ENCODE measurements at places on chromosomes 4 and X.

DNA sequence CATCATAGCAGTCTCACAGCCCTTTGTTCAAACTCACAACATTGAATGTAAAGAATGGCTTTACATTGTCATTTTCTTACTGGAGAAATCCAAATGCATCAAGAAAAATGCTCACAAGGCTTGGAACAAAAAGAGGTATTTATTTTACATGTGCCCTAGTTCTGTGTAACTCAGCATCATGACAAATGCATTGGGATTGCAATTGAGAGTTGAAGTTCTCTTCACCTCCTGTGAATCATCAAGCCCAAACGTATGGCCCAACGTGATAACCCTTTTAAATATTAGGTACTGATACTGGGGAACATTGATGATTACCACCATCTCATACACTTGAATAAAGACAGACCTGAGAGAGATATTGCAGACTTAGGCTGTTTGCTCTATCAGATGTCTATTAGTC is 61.6 kb downstream of the GASK1B start:
- DNase-seq, result no peak

GRCh38 chr4:132483-132882 is 8.2 kb downstream of the ZNF718 start:
- DNase-seq, result no peak

DNA sequence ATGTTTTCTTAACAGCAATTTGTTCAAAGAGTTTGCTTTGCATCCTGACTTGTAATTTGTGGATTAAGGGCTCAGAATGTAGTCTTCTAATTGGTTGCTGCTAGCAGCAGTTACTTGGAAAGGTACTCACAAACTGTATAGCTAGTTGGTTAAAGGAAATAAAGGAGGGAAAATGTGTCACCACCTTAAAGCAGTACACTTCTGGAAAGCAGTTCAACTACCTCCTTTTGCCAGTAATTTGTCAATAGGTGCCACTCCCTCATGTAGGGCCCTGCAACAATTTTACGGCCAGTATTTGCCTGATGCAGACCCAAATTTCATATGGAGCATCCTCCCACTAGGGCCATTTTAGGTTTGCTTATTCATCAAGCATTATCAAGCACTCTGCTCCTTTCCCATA is 20.8 kb downstream of the AMOT start:
- no peak for DNase-seq

GRCh38 chr4:15783676-15784075 is 5.5 kb downstream of the CD38 start:
- no peak for DNase-seq

- DNase-seq, result no peak
Measured at GRCh38 chrX:106042296-106042695, 3.8 kb upstream of the SERPINA7 start.

DNA sequence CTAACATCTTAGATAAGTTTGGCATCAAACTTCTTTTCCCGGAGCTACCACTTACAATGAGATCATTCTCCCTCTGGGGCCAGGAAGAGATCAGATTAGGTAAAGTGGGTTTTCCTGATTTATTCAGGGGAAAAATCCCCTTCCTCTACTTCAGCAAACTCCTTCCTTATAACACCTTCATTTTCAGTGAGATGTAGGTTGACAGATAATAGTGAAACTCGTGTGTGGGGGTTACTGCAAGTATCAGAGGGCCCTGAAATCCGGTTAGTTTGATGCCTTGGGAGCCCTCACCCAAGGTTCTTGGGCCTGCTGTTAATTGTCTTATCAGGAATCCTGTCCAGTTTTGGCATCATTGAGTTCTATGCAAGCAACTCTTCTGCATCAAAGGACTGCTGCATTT is 10.8 kb downstream of the FTHL17 start:
- DNase-seq, result no peak

DNA sequence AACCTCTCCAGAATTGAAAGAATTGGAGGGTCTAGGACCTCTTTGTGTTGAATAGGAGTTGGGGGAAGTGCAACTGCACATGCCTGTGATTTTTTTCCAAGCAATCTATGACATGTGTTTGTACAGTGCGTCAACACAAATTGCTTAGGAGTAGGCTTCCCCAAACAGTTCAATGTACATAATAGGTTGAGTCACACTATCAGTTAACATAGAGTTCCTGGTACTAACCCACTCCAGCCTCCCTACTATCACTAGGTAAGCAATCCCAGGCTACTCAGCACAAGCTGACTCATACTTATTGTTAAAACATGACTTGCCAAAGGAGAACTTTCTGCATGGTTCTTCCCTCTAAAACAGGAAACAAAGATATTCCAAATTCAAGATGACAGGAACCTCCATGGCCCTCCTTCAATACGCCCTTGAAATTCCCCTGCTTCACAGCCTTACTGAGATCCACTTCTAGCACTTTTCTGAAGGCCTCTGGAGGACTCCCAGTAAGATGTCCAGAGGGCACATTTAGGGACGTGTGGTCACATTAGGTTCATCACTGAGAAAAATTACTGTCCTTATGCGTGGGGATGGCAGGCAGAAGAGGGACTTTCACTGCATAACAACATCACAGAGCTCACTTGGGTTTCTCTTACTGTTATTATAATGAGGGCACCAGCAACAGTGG is 8.4 kb upstream of the VSIG1 start:
- DNase-seq, result no peak

- no peak for DNase-seq
Measured at GRCh38 chr4:6767748-6768538, 14.6 kb upstream of the KIAA0232 start.

DNA sequence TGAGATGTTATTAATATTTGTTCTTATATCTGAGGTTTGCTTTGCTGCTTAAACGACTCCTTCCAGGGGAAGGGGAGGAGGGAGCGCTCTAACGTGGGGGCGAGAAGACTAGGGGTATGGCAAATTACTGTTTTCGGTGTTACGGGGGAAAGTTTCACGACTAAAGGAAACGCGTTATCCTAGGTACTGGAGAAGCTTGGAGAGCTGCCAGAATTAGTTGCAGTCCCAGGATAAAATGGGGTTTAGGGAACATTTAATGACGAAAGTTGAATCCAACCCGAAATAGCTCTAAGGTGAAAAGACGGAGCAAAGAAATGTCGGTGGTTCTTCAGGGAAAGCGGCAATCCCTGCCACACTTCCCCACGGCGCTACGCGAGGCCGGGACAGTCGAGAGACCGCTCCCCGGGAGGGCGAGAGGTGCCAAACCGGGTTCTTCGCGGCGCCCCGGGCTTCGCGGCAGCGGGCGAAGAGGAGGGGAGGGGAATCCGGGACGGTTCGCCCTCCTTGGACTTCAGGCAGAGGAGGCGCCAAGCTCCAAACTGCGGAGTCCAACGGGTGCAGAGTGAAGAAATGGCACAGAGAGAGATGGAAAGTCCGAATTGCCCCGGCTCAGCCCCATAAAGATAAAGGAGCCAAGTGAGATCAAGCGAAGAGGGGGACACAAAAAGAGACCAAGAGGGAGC is 724 bp downstream of the THOC2 start:
- no peak for DNase-seq

- no peak for DNase-seq
Measured at GRCh38 chr4:146787731-146788130, 149.0 kb downstream of the POU4F2 start.

GRCh38 chr4:169583563-169583962 is 28.8 kb downstream of the NEK1 start:
- no peak for DNase-seq

- no peak for DNase-seq
Measured at GRCh38 chr4:80539190-80539589, 203.7 kb downstream of the CFAP299 start.

Data from spinal cord (tissue), 10 donors.